ENCODE measurements at places on chromosomes 3 and 15.

GRCh38 chr3:184352149-184352785 lies 9.1 kb downstream of the CLCN2 start:
- DNase-seq: no peak

DNA sequence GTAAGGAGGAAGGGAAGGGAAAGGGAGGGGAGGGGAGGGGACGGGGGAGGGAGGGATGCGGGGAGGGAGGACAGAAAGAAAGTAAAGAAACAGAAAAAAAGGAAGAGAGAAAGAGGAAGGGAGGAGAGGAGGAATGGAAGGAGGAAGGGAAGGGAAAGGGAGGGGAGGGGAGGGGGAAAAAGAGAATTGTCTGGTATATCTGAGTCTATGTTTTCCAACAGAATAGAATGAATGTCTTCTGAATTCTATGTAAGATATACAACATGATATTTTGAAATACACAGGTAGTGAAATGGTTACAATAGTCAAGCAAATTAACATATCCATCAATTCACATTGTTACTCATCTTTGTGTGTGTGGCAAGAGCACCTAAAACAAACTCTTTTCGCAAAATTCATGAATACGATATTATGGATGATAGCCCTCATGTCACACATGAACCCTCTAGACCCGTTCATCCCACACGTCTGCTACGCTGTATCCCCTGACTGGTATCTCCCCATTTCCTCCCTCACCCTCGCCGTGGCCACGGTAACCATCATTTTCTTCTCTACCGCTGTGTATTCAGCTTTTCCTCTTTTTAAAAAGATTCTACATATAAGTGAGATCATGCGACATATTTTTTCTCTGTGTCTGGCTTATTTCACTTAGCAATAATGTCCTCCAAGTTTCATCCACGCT lies 168.9 kb downstream of the XXYLT1 start:
- no peak for DNase-seq

DNA sequence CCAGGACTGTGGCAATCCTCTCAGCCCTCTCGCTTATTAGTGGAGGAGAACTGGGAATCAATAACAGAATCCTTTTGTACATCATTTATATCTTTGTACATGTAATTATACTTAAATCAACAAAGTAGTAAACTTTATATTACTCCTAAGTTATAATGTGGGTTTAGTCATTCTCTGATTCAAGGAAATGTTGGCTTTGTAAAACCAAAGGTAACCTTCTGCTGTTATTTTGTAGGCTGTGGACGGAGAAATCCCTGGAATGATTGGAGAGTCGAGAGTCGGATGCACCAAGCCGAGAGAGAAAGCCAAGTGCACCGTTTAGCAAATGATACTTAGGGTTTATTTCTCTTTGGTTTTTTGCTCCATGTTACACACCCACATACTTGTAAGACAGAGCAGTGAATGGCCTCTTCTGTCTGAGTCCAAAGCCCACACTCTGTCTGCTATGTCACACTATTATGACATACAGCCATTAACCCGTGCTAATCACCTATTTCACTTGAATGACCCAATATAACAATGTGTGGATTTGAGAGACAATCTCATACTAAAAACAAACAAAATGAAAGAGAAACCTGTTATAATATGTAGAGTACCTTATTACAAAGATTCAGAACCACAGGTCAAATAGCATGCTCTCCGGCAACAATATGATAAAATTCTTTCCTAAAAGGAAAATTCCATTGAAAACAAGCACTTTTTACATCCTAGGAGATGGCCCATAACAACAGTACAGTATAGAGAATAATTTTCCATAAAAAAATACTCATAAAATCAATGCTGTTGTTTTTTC lies 72.2 kb downstream of the MECOM start:
- DNase-seq: no peak

- no peak for DNase-seq
Measured at GRCh38 chr3:40872258-40872920, 326.9 kb upstream of the CTNNB1 start.

DNA sequence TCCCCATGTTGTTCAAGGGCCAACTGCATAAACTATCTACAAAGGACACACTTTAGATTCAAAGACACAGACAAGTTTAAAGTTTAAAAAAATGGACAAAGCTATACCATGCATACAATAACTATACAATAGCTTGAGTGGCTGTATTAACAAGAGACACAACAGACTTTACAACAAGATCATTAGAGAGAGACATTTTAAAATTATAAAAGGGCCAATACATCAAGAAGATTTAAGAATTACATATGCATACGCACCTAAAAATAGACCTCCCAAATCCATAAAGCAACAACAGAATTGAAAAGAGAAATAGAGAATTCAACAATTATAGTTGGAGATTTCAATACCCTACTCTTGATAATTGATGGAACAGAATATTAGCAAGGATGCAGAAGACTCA lies 79.4 kb downstream of the XXYLT1 start:
- DNase-seq: no peak

GRCh38 chr3:103601666-103602065 lies 1166.9 kb downstream of the ZPLD1 start:
- DNase-seq: no peak

- no peak for DNase-seq
Measured at GRCh38 chr15:63277893-63278456, 570 bp downstream of the APH1B start.

GRCh38 chr3:50100956-50101845 lies 12.5 kb downstream of the RBM5 start:
- DNase-seq: no peak

GRCh38 chr3:170762064-170762463 lies 107.9 kb downstream of the RPL22L1 start:
- no peak for DNase-seq

GRCh38 chr3:187767266-187768012 lies 22.2 kb upstream of the BCL6 start:
- DNase-seq: no peak

DNA sequence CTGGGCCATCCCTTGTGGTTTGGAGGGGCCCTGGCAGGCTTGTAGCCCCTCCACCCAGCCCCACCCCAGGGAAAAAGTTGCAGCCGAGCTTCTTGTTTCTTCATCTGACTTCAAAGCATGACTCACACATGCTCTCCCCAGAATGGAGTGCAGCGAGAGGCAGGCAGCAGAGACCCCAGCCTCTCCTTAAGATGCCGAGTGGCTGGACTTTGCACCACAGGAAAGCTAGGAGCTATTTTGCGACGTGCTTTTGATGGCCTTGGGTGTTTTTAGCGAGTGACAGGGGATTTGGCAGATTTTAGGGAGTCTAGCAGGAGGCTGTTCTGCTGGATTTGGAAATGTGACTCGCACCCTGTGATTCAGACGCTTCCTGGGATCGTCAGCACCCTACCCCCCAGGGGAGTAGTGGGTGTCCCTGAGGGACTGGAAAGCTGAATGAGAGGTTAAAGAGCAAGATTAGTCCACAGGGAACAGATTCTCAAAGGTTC lies 14.2 kb downstream of the BAHD1 start:
- no peak for DNase-seq

- DNase-seq: no peak
Measured at GRCh38 chr3:32945136-32945535, 6.3 kb upstream of the CCR4 start.

DNA sequence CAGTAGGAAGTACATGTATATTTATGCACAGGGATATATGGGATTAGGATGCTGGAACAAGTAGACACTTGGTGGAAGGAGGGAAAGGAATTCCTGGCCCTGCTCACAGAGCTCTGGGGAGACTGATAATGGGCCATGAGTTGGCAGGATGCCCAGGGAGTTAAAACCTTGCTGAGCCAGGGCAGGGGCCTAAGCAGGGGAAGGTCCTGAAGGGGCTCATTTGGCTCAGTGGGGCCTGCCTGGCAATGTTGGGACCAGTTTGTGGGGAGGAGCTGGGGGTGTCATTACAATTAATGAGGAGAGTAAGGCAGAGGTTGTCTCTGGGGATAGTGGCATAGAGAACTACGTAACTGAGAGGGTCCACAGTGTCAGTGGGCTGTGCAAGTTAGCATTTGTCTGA lies 124.2 kb upstream of the ADPGK start:
- no peak for DNase-seq

GRCh38 chr3:136658946-136659682 lies 93.1 kb downstream of the STAG1 start:
- no peak for DNase-seq

DNA sequence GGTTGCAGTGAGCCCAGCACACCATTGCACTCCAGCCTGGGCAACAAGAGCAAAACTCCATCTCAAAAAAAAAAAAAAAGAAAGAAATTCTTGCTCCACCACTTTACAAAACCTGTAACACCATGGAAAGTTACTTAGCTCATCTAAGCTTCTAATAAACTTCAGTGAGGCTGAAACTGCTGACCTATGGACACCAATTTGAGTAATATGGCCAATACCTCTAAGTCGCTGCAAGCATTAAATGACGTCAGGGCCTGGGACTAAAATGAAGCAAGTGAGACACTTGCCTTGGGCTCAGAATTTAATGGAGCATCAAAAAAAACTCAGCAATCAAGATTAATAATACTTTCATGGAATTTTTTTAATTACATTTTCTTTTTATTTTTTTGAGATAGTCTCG lies 42.5 kb downstream of the ZMAT3 start:
- DNase-seq: no peak

DNA sequence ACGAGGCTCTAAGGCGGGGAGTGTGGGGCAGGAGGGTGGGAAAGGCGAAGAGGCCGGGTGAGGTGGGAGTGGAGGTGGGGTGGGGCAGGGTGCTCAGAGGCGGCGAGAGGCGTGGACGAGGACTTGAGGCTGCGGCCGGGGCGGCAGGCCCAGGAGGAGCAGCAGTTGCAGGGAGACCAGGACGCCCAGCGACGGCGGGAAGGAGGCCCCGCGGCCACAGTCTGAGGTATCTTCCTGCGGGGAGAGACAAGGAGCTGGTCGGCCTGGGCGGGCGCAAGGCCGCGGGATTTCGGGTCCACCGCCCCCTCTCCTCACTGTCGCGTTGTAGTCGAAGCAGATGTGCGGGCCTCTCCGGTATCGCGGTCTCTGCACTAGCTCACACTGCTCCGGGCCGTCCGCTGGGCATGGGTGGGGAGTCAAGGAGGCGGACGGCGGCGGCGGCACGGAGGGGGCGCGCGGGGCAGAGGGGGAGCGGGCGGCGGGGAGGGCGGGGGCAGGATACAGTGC lies 5.3 kb upstream of the TMEM115 start:
- no peak for DNase-seq

Data from stimulated activated CD4-positive, alpha-beta T cell treated with anti-CD3 and anti-CD28 coated beads, Interleukin-1b, Interleukin-23, amount 100 ng/mL, for 24 hours (primary cell).